ENCODE measurements at places on chromosomes 1 and 21.

GRCh38 chr1:65238010-65238409 is 71.3 kb upstream of the DNAJC6 start:
- no peak for DNase-seq

- no peak for DNase-seq
Observed at GRCh38 chr1:13494025-13494424, 19.8 kb downstream of the LRRC38 start.

- no peak for DNase-seq
Observed at GRCh38 chr1:216181590-216181989, 241.7 kb downstream of the USH2A start.

GRCh38 chr1:246448373-246448772 is 58.7 kb downstream of the SMYD3 start:
- DNase-seq: no peak

- no peak for DNase-seq
Observed at GRCh38 chr1:56827711-56828110, 8.5 kb upstream of the FYB2 start.

- no peak for DNase-seq
Observed at GRCh38 chr1:13749543-13750341, 49.8 kb downstream of the PRDM2 start.

DNA sequence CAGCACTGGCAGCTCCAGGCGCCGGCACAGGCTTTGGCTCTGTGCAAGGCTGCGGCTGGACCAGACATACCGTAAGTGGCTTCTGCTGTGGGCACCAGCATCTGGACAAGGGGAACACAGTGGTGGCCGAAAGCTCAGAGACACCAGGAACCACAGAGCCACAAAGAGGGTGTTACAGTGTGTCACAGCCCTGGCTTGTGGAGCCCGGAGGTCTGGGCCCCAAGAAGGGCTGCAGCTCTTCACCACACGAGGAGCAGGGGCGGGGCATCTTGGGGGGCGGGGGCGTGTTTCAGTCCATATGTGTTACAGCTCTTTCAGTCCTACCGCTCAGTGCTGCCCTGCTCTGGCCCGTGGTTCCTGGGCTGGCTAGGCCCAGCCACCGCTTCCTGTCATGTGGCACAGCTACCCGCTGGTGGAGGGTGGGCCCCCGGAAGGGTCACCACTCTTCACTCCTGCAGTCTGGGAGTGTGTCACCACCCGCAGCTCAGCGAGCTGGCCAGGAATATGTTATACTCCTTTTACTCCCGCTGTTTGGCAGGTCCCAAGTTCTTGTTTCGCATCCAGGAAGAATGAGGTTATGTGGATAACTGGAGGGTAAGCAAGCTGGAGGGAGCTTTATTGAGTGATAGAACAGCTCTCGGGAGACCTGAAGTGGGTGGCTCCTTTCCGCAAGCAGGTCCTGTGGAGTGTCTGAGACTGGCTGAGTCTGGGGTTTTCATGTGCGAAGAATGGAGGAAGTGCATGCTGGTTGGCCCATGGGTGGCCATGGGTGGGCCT is 3.3 kb upstream of the LSM10 start:
- peak; percentile 60 for DNase-seq

- DNase-seq: no peak
Observed at GRCh38 chr1:74637296-74637695, 36.3 kb downstream of the ERICH3 start.

DNA sequence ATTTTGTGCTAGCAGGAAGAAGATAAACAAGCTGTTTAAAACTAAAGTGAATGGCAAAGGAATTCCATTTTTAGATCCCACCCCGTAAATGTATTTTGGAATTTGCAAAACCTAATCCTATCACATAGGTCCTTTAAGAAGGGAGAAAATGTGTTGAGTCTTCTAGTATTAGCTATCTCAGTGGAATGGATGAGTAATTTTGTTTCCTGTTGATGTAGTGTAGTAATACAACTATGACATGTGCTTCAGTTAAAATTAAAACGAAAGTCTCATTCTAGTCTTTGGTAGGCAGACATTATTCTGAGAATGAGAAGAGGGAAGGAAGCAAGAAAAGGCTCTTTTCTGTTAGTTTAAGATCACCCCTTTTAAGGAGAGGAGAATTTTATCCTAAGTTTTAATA is 265.9 kb upstream of the C1orf105 start:
- DNase-seq: no peak

- DNase-seq: no peak
Observed at GRCh38 chr1:3787745-3788605, 8.3 kb downstream of the LRRC47 start.

GRCh38 chr1:209742409-209743144 is 13.3 kb upstream of the TRAF3IP3 start:
- DNase-seq: no peak

GRCh38 chr1:196677781-196678509 is 26.1 kb downstream of the CFH start:
- DNase-seq: no peak

DNA sequence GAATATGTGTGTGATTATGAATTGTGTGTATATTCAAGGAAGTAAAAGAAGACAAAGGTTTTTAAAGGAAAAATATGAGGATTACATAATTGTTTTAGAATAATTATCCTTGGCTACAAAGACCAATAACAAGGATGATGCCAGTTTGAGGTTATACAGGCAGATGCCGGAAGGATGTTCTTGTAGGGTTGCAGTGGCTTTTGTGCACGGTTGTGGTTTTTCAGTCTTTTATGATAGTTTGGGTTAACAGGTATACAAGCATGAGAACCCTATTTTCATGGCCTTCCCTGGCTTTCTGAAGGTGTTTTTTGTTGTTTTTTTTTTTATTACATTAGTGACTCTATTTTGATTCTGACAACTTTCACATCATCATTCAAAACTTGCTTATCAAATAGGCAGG is 4.9 kb downstream of the CR2 start:
- no peak for DNase-seq

DNA sequence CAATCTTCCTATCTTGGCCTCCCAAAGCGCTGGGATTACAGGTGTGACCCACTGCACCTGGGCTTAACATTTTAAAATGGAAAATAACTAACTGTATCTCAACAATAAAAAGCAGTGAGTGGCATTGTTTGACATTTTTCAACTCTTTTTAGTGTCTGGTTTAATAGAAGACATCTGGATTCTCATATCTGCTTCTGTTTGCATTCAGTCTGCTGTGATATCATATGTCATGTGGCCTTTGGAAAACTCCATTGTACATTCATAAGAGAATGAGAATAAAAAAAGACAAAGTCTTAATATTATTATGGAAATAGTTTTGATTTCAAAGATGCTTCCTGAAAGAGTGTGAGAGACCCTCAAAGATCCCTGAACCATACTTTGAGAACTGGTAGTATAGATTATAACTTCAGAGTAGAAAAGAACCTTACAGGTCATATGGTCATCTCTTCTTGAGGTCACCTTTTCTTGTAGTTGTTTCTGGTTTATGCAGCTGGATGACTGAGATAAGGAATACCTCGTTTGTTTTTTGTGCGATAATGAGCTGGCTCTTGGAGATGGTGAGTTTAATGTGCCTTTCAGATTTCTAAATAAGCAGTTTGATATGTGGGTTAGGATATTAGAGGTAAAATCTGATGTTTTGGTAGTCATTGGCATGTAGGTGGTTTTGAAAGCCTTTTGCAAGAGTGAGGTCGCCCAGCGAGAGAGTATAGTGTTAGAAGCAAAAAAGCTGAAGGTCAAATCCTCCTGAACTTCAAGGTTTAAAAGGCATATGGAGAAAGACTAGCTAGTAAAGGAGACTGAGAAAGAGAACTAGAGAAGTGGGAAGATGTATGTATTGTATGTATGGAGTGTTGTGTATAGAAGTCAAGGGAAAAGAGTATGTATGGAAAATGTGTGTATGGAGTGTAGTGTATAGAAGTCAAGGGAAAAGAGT is 17.2 kb downstream of the CEP350 start:
- no peak for DNase-seq
